ENCODE measurements at places on chromosomes 16 and 17.
A peak's percentile ranks its signal among the peaks of the same experiment; 100 is the strongest.

- no peak for DNase-seq
Measured at GRCh38 chr17:82972836-82973372, 106.5 kb upstream of the METRNL start.

GRCh38 chr16:21283521-21284289 is 5.6 kb upstream of the CRYM start:
- peak; percentile 72 for DNase-seq

GRCh38 chr17:11803231-11803969 is 193.9 kb downstream of the ZNF18 start:
- DNase-seq, result no peak

GRCh38 chr17:55794725-55795482 is 44.1 kb downstream of the PCTP start:
- no peak for DNase-seq

DNA sequence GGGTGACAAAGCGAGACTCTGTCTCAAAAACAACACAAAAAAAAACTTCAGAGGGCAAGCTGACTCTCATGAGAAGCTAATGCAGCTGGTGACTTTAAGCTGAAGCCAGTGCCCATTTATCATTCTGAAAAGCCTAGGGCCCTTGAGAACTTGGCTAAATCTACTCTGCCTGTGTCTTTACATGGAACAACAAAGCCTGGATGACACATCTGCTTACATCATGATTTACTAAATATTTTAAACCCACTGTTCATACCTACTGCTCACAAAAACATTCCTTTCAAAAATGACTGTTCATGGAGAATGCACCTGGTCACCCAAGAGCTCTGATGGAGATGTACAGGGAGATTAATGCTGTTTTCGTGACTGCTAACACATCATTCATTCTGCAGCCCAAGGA is 6.1 kb upstream of the ALOX12 start:
- no peak for DNase-seq

DNA sequence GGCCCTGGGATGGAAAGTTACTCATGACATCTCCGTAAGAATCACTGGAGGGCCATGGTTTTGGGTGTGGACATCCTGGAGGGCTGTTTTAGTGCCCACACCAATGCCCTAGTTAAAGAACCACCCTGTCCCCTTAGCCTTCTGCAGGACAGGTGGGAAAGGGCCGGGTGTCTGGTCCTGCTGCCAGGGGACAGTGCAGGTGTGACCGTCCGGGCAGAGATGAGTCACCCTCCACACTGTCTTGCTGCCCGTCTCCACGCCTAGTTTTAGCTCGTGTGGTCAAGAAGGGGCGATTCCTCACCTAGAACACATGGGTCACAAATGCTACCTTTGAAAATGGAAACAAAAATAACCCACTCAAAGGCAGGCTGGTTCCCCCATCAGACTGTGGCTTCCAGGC is 17.0 kb downstream of the CEP295NL start:
- no peak for DNase-seq

GRCh38 chr16:12016291-12016947 is 39.9 kb downstream of the SNX29 start:
- DNase-seq, result no peak

DNA sequence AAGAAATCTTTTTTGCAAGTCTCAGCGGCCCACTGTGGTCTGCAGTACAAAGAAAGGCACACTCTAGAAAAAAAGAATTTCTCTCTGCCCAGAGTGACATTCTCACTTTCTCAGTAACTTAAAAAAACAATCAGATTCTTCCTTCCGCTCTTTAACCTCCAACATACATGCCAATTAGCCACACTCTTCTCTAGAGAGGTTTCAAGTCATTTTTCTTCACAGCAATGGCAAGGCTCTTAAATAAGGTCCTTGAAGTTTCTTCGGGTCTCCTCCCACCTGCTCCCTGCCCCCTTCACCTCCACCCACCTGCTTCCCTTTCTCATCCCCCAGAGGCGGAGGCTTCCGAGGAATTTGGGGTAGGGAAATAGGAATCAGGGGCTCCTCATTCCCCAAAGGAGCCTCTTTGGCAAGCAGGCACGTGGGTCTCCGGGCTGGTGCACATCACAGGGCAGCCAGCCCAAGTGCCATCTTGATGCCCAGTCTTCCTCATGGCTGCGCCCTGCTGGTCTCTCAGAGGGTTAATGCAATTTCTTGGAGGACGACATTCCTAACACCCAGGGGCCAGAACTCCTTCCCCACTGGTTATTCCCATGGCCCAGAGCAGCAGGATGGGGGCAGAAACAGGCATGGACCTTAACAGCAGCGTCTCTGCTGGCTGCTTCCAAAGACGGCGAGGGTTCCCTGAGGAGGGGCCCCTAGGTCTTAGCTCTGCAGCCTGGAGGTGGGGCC is 855 bp upstream of the MEOX1 start:
- DNase-seq, result no peak

DNA sequence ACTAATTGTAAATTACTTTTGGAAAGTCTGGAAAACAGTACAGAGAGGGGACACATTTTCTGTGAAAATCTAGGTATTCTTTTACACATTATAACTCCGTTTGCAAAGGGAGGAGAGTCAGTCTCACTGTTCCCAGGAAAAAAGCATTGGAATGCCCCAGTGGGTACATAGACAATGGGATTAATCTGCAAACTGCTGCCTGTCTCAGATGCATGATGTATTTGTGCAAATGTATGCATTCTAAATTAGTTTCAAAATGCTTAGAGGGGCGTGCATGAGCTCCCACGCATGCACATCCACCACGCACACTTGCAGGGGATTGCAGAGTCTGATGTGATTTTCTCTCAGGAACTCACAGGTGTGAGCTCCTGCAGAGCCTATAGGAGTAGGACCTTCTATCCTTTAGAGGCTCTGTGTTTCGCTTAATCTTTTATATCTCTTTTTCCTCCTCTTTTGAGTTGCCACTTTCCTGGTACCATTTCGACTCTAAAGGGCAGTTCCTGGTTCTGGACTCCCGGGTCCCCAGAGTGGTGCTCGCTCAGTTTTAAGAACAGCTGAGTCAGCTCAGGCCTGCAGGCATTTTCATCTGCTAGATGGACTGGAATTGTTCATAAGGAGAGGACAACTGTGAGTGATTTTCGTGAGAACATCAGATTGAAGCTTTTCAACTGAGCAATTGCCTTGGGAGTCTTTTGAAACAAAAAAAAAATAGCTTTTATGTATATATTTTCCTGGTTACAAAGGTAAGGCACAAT is 1.1 kb downstream of the BCO1 start:
- DNase-seq, result no peak

DNA sequence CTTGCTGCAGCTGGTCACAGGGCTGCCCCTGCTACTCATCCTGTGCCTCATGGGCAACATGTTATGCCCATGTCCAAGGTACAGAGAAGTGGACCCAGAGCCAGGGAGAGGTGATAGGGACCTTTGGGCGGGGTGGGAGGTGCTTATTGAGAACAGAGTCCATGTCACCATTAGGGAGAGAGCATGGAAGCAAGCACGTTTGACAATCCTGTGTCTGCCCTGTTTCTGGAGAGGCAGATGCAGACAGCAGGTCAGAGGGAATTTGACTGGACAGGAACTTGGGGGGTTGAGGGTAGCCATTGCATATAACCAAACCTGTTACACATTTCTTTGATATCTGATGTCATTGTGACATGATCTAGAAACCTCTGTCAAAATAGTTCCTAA is 14.3 kb upstream of the ARL4D start:
- no peak for DNase-seq

- no peak for DNase-seq
Measured at GRCh38 chr17:62761884-62762283, 46.2 kb downstream of the MARCHF10 start.

DNA sequence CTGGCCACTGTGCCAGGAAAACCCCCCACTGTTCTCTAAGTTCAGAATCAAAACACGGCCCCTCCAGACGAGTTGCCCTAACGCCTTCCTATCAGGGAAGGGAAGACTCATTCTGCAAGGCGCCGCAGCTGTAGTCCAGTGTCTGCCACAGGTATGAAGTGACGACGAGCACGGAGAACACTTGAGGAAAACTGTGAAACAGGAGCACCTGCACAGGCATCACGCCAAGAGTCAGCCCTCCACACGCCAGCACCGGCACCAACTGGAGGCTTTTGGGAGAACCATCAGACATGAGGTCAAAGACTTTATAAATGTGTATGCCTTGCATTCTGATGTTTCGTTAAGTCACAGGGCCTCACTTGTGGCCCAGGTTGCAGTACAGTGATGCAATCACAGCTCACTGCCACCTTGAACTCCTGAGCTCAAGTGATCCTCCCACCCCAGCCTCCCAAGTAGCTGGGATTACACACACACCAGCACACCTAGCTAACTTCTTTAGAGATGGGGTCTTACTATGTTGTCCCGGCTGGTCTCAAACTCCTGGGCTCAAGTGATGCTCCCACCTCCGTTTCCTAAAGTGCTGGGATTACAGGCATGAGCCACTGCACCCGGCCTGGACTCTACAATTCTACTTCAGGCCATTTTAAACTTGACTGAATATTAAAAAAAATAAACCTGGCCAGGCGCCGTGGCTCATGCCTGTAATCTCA is 22.9 kb downstream of the KLHDC4 start:
- DNase-seq, result no peak

- no peak for DNase-seq
Measured at GRCh38 chr17:63681530-63681929, 18.4 kb downstream of the LIMD2 start.

DNA sequence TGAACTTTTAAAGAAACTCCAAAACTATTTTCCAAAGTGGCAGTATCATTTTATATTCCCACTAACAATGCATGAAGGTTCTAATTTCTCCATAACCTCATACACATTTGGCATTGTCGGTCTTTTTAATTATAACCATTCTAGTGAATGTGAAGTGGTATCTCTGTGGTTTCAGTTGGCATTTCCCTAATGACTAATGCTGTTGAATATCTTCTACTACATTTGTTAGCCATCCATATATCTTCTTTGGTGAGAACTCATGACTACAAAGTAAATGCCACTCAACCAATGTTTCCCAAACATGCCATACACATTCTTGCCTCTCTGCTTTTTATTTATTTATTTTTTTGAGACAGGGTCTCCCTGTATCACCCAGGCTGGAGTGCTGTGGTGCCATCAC is 31.7 kb upstream of the TAOK1 start:
- DNase-seq, result no peak

DNA sequence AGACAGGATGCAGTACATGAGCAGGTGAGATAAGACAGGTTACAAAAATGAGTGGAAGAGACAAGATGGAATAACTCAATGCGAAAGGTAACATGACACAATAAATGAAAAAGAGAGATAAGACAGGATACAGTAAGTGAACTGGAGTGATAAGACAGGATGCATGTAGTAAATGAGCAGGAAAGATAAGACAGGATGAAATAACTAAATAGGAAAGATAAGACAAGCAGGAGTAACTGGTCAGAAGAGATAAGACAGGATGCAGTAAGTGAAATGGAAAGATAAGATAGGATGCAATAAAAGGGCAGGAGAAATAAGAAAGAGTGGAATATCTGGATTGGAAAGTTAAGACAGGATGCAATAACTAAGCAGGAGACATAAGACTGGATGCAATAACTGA is 8.3 kb upstream of the MYH4 start:
- no peak for DNase-seq

DNA sequence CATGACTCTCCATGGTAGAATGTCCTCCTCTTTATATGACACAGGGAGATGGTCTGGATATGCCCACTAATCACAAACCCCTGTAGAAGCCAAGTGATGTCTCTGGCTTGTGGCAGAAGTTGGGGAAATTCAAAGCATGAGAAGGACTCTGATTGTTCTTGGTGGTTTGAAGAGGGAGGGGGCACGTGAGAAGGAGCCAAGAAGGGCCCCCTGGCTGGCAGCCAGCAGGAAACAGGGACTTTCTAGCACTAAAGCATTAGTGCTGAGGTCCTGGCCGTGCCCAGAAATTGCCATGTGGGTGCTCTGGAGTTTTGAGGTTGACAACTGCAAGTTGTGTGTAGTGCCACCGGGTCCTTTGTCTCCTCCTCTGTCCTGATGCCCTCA is 199.9 kb downstream of the LGALS9B start:
- peak; percentile 57 for DNase-seq

GRCh38 chr17:49381033-49381432 is 19.0 kb upstream of the ZNF652 start:
- peak; percentile 45 for DNase-seq

GRCh38 chr16:82738699-82739098 is 111.9 kb downstream of the CDH13 start:
- no peak for DNase-seq

DNA sequence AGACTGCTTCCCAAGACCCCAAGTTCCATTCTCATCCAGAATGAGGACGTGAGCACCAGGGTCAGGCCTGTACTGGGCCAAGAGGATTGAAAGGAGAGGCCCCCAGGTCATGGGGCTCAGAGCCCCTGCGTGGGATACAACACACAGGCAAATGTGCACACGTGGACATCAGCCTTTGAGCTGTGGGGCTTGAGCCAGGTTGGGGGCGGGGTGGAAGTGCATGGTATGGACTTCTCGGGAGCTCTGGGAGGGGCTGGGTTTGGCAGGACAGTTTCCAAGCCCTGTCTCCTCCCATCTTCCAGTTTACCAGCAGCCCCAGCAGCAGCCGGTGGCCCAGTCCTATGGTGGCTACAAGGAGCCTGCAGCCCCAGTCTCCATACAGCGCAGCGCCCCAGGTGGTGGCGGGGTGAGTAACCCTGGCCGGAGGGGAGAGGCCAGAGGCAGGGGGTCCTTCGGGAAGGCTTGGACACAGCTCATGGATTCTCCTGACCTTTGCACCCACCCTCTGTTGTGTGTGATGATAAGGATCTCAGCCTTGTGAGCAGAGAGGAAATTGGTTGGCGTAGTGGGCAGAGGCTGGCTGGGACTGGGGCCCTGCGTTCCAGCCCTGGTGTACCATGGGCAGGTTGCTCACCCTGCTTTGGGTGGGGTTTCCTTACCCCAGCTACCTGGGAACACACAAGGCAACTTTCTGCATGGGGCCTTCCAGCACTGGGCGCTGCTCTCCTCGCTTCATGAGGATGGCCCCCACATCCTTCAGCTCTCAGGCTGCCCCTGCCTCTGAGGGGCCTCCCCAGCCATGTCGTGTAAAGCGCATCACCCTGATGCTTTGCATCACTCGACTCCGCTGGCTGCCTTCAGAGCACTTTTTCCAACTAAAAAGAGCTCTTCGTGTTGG is 10.4 kb upstream of the LASP1NB start:
- peak; percentile 22 for DNase-seq

GRCh38 chr16:46972429-46973206 is 856 bp downstream of the DNAJA2 start:
- DNase-seq, result peak; percentile 61

DNA sequence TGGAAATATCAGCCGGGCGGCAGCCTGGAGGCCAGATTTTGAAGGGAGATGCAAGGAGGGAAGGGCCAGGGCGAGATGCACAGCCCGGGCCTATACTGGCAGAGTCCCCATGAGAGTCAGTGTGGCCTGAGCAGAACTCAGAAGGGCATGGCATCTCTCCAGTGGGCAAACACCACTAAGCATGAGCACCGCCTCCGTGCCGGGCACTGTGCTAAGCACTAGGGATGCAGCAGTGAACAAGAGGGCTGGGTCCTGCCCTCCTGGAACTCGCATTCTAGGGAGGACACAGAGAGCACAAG is 33.5 kb downstream of the TK2 start:
- no peak for DNase-seq

Measured in hematopoietic multipotent progenitor cell treated with erythropoietin and hydrocortisone succinate and interleukin-3 and kit ligand, for 6 days (in vitro differentiated cells).